ENCODE measurements at places on chromosomes 7 and 10.

- DNase-seq = no peak
Measured at GRCh38 chr10:3858051-3858845, 73.2 kb upstream of the KLF6 start.

GRCh38 chr10:20890009-20890408 is 7.1 kb downstream of the NEBL start:
- no peak for DNase-seq

DNA sequence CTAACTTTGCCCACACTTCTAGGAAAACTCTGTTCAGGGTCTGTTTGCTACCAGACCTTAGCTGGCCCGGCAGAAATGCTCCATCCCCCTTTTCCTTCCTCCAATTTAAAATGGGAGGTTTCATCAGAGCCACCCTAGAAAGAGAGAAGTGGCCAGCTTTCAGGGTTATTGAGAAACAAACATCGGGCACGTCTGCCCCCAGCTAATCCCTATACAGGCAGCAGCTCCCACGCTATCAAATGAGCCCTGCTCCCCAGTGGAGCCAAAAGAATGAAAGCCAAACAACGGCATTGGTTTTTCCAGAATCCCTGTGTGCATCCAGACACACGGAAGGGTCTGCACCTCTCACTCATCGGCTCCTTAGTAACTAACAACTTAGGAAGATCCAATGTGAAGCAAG is 132.5 kb downstream of the GRID1 start:
- DNase-seq = no peak

DNA sequence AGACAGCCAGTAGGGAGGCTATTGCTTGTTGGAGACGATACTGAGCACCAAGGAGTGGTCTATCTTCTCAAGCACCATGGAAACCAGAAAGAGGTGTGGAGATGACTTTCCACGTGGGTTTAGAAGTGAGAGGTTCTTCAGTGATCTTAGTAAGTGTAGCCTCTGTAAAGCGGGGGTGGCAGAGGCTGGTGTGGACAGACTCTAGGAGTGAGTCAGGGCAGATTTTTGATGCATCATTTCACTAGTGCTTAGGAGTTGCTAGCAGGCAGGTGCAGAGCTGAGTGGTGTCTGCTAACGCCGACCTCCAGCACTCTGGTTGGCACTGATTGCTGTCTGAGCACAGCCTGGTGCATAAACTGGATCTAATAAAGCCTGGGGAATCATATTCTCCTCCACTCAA is 78.4 kb upstream of the ADO start:
- no peak for DNase-seq

GRCh38 chr7:70565721-70566370 is 566.1 kb upstream of the GALNT17 start:
- DNase-seq = no peak

DNA sequence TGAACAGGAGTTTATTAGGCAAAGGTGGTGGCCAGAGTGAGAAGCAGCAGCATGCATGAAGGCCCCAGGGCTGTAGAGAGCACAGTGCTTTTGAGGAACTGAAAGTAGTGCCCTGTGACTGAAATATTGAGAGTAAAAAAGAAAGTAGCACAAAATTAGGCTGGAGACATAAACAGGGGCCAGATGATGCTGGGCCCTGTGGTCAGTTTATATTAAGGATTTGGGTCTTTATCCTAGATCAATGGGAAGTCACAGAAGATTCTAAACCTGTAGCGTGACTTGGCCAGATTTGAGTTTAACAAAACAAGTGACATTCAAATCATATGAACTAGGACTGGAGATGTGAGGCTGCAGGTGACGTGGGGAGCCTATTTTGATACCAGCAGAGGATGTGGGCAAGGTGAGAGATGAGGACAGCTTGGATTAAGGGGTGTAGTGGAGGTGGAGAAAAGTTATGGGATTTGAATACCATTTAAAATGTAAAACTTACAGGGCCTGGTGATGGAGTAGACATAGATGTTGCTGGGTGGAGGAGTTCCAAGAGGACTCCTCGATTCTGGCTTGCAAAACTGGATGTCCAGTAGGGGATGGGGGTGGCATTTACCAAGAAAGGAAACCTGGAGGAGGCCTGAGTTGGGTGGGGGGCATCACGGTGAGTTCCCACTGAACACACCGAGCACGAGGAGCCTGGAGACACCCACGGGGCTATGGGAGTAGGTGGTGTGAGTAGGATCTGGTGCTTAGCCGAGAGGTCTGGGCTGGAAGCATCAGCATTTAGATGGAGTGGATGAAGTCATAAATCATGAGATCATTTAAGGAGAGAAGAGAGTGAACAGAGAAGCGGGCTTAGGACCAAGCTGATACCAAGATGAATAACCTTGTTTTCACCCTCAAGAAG is 52.8 kb downstream of the HHEX start:
- no peak for DNase-seq

DNA sequence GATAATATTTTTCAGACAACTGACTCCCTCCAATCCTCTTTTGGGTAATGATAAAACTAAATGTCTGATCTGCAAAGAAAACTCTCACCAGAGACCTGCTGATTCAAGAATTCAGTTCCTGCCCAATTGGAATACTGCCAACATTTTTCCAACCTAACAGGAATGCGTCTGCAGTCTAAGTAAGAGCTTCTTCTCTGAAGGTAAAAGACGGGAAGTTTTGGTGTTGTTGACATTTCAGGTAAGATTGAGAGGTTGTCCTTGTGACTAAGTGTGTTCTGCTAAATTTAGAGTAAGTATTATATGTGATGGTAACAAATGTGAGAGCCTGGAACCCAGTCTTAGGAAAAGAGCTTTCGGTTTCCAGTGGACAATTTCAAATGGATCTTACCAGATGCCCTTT is 17.6 kb downstream of the IFIT5 start:
- no peak for DNase-seq

GRCh38 chr7:131186816-131187215 is 140.9 kb upstream of the MKLN1 start:
- no peak for DNase-seq

DNA sequence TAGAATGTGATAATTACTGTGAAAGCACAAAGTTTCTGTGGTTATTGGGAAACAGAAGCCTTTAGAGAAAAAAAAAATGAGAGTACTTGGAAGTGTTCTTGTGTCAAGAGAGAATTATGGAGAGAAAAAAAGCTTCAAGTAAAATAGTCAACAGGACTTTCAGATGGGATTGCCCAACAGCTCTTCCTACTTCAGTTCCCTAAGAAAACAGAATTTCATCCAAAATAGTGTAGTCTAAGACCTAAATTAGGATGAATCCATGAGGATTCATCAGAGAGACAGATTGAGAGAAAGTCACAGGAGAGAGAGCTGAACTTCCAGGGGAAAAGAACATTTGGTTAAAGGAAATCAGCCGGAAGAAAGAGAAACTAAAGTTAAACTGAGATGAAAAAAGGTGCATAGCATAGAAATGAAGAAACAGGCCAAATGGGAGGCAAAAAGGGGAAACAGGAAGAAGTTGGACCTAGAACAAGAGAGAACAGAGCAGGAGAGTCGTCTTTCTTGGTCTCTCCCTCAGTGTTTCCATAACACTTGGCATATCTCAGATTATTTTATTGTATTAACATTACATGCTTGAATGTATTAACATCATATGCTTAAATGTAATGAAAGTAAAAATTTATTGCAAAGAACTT is 2.5 kb downstream of the SCIN start:
- DNase-seq = no peak

DNA sequence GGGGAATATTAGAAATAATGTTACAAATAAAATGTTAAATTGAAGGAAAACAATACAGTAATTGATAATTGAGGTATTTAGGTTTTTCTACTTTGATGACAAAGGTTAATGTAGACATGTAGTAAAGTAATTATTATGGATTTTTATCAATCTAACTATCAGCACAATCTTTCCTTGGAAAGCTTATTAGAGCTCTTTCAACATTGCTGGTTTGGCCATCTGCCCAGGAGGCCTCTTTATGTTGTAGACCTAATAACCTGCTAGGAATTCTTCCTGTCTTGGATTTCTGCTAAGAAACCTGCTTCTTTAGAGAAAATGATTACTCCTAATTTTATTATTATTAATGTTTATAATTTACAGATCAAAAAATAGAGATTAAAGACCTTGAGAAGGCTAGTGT is 78.9 kb downstream of the CHRM2 start:
- DNase-seq = no peak

DNA sequence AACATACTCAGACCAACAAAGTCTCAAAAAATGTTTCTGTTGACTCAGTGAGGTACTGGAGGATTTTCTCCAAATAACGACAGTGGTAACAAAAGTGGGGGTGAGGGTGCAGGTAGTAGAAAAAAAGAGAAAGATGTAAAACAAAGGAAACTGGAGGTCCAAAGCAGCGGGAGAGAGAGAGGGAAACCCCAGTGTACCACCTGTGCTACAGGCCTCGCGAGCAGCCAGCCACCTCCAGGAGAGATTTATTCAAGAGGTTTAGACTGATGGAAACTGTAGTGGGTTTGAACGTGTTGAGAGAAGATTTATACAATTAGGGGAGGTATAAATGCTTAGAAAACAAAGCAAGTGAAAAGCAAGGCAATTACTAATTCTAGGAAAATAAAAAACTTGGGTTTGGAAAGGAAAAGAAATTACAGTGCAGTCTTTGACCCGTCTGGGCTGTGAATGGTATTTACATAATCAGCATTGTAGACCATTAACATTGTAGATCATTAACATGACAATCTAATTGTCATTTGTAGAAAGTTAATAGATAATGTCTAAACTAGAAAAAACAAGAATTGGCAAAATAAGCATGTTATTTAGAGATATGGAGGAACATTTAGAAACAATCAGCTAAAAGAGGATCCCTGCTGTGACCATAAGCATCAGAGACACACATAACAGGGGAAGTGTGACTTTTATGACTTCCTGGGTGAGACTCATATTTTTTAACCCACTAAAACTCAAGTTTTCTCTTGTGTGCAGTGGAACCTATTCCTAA is 180.0 kb downstream of the RELN start:
- no peak for DNase-seq

DNA sequence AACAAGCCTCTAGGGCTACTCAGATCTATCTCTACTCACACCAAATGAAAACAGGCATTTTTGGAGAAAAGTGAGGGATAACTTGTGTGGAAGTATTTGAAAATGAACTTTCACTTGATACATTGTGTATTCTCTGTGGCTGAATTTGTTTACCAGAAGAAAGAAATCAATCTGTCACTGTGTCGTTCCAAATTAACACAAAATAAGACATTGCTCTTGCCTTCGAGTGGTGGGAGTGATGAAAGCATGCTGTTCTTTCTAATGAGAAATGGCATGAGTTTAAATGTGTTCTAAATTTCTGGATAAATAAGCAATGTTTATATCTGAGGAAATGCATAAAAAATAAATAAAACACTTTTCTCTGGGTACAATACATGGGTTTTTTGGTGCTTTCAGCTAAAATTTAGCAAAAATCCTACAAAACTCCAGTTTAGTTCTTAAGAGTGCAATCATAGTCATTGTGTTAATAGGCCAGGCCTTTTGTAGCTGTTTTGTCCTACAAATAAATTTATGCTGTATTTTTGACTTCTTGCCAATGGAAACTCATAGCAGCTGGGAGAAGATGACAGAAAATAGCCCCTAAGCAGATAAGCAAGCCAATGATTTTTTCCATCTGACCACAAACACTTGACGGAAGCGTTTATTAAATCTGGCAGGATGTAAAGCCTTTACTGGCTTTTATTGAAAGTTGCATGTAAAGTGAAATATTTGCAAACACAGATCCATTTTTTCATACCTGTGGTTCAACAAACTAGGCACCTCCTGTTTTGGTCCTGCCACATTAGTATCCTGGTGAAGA is 1064.1 kb upstream of the GHITM start:
- no peak for DNase-seq

GRCh38 chr10:92916433-92916832 is 68.1 kb downstream of the EXOC6 start:
- no peak for DNase-seq

GRCh38 chr7:20440472-20441105 is 109.9 kb downstream of the ITGB8 start:
- no peak for DNase-seq

GRCh38 chr10:87961314-87961713 is 97.9 kb downstream of the PTEN start:
- DNase-seq = no peak

- no peak for DNase-seq
Measured at GRCh38 chr10:34633374-34633773, 181.7 kb downstream of the PARD3 start.

GRCh38 chr10:45197816-45198485 is 117.5 kb downstream of the OR13A1 start:
- no peak for DNase-seq

- DNase-seq = no peak
Measured at GRCh38 chr10:113411456-113411855, 141.4 kb upstream of the HABP2 start.

- DNase-seq = no peak
Measured at GRCh38 chr10:490891-491571, 198.4 kb downstream of the DIP2C start.

DNA sequence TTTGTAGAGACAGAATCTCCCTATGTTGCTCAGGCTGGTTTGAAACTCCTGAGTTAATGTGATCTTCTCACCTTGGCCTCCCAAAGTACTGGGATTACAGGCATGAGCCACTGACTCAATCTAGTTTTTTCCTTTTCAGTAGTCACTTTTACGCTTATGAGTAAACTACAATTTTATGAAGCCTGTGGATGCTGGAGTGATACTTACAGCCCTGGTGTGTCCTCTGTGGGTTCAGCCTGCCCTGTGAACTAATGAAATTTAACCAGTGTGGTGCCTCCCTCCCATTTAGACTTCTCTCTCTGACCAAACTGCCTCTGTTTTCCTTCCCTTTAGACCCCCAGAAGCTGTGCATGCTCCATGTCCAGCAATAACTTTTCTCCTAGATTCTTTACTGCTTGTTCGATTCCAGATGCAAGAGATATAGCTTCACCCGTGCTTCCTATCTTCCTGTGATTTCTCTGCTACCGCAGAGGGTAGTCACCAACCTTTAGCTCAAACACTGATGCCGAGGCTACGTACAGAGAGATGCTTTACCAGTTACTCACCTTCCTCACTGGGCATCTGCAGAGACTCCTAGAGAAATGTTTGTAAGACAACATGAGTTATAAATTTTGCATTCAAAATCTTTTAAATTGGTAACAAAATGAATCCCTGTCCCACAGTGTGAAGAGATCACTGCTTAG is 90.8 kb downstream of the KIAA1217 start:
- DNase-seq = no peak

DNA sequence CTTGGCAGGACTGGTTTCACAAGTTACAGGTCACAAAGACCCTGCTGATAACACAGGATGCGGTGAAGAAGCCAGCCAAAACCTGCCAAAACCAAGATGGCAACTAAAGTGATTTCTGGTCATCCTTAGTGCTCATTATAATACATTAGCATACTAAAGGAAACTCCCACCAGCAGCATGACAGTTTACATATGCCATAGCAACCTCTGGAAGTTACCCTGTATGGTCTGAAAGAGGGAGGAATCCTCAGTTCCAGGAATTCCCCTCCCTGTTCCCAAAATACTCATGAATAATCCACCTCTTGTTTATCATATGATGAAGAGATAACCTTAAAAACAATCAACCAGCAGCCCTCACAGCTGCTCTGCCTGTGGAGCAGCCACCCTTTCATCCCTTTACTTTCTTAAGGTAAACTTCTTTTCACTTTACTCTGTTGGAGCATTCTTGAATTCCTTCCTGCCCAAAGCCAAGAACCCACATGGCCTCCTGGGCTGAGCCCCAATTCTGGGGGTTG is 21.9 kb downstream of the DPY19L1 start:
- no peak for DNase-seq

- DNase-seq = no peak
Measured at GRCh38 chr10:109922358-109922975, 844 bp downstream of the XPNPEP1 start.

All from effector memory CD4-positive, alpha-beta T cell (primary cell).